ENCODE measurements at places on chromosomes 12 and 14.

DNA sequence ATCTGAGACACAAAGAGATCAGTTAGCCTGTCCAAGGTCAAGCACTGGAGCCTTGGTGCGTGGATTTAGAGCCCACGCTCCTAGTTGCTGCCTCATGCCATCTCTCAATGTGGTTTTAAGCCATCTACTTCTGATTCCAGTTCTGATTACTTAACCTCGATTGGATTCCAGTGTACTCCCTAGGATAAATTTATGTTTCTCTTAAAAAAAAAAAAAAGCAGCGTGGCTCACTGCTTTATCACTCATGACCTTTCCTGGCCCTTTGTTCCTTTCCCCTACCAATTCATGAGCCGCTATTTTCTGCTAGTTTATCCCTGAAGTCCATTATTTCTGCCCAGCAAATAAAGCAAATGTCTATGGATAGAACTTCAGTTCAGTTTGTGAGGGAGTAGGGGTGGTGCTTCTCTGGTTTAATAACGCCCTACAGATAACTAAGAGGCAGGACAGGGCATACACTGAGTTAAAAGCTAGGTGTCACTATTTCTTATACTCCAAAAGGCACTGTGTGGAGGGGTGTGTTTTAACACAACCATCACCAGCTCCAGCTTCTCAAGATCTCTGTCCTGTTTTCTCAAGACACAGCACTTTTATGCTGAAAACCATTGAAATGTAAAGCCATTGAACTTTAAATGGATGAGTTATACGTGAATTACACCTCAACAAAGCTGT lies 9.8 kb upstream of the PARP11 start:
- DNase-seq, result no peak

DNA sequence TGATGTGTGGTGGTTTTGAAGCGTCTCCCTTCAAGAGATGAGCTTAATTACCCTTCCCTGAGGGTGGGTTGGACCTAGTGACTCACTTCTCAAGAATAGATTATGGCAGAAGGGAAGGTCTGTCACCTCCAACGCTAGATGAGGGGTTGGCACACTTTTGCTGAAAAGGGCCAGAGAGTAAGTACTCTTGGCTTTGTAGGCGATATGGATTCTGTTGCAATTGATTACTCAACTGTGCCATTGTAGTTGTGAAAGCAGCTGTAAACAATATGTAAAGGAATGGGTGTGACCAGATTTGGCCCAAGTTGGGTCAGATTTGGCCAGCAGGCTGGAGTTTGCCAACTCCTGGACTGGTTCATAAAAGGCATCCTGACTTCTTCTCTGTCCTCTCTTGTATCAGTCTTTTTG lies 53.3 kb downstream of the SMIM41 start:
- no peak for DNase-seq

GRCh38 chr12:85280165-85280983 lies at the start of gene ALX1:
TSS of gene ALX1 (plus strand) at chr12:85280220. CDS start at chr12:85280262, 42 bp downstream.
- no peak for DNase-seq

GRCh38 chr12:17169726-17170471 lies 563.9 kb upstream of the LMO3 start:
- no peak for DNase-seq

All from NCI-H1048 (cell line).